Thoracic aorta (tissue), 2 donors: ENCODE measurements at places on chromosomes 3 and 15.
A peak's percentile ranks its signal among the peaks of the same experiment; 100 is the strongest.

DNA sequence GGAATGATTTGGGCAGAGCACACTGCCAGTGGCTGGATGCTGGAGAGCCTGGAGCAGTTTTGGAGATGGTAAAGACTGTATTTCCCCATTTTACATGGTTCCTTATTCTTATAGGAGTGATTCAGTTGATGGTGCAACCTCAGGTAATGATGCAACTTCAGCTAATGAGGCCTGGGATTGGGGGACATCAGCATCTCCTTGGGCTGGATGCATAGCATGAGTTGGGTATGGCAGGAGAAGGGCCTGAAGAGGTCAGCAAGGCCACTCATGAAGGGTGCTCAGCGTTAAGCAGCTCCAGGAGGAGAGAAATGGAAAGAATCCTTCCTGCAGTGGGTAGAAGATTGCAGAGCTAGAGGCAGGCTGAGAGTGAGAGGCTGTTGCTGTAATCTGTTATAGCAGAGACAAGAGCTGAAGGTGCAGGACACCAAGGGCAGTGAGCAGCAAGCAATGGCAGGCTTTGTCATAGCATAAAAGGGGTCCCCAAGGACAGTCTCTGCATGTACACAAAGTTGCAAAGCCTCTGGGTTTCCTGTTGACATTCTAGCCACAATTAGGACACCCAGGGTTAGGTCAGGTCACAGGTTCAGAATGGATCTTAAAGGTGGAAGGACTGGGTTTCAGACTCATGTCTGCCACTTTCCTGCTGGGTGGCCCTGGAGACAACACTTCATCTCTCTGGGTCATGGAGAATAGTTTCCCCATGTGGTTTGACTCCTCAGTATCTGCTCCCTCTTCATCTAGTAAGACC lies 29.5 kb upstream of the SNRK start:
- no peaks in the 10 kb centered on the region for H3K36me3 ChIP-seq
- no peak overlapping the region for H3K27ac ChIP-seq
- no peaks in the 10 kb centered on the region for H3K4me1 ChIP-seq
- H3K27me3 ChIP-seq: no peaks in the 10 kb centered on the region

DNA sequence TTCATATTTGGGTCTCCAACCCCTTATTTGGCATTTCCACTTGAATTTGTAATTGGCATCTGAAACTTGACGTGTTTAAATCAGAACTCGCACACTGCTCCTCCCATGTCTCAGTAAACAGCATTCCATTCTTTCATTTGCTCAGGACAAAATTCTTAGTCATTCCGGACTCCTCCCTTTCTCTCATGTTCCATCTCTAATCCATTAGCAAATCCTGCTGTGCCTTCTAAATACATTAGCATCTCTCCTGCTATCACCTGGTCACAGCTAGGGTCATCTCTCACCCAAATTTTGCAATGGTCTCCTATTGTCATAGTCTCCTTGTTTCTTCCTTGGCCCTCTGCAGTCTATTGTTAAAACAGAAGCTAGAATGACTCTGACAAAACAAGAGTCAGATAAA lies 119.9 kb upstream of the CADPS start:
- no peaks in the 10 kb centered on the region for H3K36me3 ChIP-seq
- H3K27ac ChIP-seq: no peak overlapping the region
- no peaks in the 10 kb centered on the region for H3K27me3 ChIP-seq
- H3K4me3 ChIP-seq: no peak overlapping the region

DNA sequence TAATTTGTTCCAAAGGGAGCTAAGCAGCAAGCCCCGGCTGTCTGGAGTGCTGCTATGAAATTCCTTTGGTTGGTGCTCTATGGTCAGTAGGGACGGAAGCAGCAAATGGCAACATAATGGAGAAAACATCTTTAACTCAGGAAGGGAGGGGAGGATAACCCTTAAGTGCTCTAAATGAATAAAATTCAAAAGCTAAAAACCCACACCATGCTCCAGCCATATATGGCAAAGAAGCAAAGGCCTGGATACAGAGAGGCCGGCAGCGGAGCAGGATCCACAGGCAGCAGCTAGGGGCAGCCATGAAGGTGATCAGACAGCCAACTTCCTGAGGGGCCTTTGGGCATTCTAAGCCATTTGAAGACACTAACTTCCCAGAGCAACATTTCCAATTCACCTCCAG lies 38.9 kb downstream of the IL17RD start:
- H3K4me1 ChIP-seq: no peaks in the 10 kb centered on the region
- H3K4me3 ChIP-seq: no peak overlapping the region
- no peaks in the 10 kb centered on the region for H3K36me3 ChIP-seq
- H3K27me3 ChIP-seq: no peaks in the 10 kb centered on the region

GRCh38 chr3:16337856-16338540 lies 73.0 kb downstream of the OXNAD1 start:
- no peak overlapping the region for H3K4me3 ChIP-seq
- H3K36me3 ChIP-seq: no peaks in the 10 kb centered on the region
- no peak for DNase-seq
- H3K27me3 ChIP-seq: no peaks in the 10 kb centered on the region
- peak overlapping the region; percentile 42 for H3K27ac ChIP-seq

GRCh38 chr3:185878920-185879319 lies 54.1 kb upstream of the IGF2BP2 start:
- no peaks in the 10 kb centered on the region for H3K27me3 ChIP-seq
- no peak overlapping the region for H3K27ac ChIP-seq
- H3K4me1 ChIP-seq: no peaks in the 10 kb centered on the region
- no peak for DNase-seq
- H3K4me3 ChIP-seq: no peak overlapping the region
- H3K36me3 ChIP-seq: no peaks in the 10 kb centered on the region

- no peaks in the 10 kb centered on the region for H3K36me3 ChIP-seq
- no peak overlapping the region for H3K4me3 ChIP-seq
- no peaks in the 10 kb centered on the region for H3K4me1 ChIP-seq
- no peaks in the 10 kb centered on the region for H3K27me3 ChIP-seq
Observed at GRCh38 chr3:84987706-84988504, 29.1 kb downstream of the CADM2 start.

GRCh38 chr15:24067733-24068501 lies 380.8 kb upstream of the NDN start:
- H3K4me1 ChIP-seq: no peaks in the 10 kb centered on the region
- no peak overlapping the region for H3K27ac ChIP-seq
